Midbrain (tissue), 1 donor: ENCODE measurements at places on chromosomes 12 and 14.

DNA sequence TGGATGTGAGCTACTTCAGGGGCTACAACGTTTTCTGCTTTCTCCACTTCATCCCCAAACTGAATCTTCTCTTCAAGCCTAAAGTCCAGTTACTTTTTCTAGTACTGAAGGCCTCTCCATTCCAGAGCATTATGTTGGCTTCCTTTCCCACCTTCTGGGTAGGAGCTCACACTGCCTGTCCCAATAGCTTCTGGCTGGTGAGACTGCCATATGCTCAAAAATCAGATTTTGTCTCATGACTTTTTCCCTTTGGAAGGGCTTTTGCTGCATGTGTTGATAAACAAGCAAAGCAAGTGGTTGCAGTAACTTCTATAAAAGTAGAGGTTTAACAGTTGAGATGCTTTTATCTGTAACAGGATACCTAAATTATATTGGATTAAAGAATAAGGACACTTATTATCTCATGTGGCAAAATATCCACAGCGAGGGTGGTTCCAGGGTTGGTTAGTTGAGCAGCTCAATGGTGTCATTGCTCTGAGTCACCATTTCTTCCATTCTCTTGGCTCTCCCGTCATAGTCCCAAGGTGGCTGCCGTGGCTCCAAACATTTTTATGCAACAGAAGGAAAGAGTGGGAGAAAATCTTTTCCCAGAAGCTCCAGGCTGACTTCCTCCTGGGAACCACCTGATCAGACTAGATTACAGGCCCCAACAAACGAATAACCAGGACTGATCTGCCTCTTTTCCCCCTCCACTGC lies 15.1 kb upstream of the PPFIBP1 start:
- no peak for DNase-seq

DNA sequence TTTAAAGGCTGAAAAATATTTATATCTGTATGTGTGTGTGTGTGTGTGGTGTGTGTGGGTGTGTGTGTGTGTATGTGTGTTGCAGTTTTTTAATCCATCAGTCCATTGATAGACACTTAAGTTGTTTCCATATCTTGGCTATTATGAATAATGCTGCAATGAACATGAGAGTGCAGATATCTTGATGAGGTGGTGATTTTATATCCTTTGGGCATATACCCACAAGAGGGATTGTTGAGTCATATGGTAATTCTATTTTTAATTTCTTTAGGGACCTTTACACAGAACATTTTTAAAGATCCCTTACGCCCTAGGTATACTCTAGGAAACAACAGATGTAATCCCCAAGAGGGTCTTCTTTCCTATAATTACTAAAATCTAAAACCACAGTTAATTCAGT lies 154.5 kb upstream of the CLEC14A start:
- DNase-seq, result no peak

DNA sequence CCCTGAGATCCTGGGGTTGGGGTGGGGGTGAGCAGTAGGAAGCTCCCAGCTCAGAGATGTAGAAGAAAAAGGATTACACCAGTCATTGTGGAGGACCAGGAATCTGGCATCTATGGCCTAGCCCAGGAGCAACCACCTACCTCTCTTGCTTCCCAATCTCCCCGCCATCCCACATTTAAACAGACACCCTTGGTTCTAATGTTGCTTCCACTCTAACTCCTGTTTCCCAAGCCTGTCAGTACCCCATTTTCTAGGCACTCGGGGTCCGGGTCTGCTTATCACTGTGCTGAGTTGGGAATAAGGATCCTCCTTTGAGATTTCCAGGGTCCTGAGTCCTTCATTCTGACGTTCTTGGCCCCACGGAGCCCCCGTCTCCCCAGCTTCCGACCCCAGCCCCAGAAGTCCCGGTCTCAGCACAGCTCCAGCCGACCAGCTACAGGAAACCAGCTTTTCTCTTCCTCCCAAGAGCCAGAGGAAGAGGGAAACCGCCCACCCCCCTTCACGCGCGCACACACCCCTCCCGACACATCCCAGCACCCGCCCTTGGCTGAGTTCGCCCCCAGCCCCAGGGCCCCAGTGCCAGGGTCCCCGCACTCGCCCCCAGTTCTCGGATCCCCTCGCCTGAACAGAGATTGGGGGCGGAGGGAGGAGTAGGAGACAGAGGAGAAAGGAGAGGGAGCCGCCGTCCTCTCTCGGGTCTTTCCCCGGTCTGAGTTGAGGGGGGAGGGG lies 1.2 kb downstream of the ITGA5 start:
- no peak for DNase-seq

DNA sequence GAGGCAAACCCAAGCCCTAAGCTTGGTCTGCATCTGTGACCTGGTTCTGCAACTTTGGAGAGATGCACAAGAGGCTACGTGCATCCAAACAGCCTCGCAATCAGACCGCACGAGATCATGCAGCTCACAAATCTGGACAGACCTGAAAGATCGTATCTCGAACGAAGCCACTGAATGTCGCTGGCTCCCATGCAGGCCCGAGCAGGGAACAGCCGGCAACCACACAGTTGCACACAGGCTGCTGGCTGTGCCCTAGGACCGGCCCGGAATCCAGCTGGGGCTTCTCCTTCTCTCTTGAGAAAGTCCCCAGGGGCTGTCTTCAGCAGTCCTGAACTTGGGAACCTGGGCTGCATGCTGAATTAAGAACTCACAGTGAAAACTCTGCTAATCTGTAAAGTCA lies 27.9 kb downstream of the WNT5B start:
- no peak for DNase-seq

GRCh38 chr14:65187421-65188049 lies 85.2 kb upstream of the MAX start:
- DNase-seq, result no peak

DNA sequence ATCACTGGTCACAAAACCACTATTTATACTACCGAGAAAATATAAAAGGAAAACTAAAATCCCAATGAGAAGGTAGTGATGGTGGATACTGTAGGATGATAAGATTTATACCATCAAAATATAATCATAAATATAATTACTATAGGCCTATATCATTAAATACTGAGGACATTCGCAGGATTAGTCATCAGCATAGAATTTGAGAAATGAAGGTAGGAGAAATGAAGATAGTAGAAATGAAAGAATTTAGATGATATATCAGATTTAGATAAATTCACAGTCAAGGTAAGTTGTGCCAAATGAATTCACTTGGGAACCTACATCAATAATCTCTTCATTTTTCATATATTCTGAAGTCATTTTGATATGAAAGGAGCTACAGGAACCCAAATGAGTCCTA lies 82.8 kb downstream of the DAAM1 start:
- DNase-seq, result no peak

GRCh38 chr14:93369713-93370266 lies 22.8 kb downstream of the COX8C start:
- no peak for DNase-seq

DNA sequence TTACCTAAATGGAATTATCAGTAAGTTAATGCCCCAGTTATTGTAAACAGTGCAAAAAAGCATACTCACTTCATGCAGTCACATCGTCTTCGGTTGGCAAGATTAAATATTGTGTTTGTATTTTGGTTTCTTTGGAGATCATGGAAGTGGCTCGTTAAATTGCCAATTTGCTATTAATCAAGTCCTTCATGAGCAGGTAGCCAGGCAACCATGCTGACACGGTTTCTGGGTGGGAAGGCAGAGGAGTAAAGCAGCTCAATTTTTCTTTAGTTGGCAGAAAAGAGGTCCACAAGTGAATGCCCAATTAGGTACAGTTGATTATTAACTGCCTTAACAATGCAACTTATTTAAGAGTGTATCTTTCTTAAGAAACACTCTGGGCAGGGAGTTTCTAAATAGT lies 43.9 kb downstream of the PPP4R3A start:
- no peak for DNase-seq

- DNase-seq, result no peak
Observed at GRCh38 chr12:25730489-25731349, 177.6 kb upstream of the LMNTD1 start.

DNA sequence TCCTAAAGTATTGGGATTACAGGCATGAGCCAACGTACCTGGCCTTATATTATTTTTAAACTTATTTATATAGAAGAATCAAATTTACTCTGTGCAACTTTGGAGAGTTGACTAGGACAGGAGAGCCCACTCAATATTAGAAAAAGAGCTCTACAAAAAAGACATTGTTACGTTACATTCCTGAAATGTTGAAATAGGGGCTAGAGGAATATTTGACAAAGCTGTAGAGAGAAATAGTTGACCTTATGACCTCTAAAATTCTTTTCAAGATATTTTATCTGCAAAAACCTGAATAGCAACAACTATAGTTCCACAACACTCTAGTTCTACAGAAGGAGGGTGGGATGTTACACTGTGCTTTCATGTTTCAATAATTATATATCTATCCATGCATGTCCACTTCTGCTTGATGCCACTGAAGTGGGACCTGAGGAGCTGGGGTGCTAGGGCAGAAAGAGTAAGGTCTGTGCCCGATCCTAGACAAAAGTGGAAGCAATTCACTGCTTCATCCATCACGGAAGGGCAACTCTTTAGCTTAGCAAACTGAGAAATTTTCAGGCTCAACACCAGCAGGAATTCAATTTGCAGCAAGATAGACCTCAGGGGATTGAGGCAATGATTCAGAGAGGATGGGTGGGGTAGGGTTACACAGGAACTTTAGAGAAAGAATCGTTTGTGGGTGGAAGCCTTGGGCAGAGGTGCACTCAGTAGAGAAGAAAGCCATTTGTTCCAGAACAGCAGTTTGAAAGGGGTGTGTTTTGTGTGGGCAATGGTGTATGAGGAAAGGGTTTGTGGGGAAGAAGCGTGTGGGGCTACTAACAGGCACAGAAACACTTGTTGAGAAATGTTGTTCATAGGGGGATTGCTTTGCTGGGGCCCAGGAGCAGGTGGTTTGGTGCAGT lies 16.0 kb upstream of the RNASE10 start:
- no peak for DNase-seq

DNA sequence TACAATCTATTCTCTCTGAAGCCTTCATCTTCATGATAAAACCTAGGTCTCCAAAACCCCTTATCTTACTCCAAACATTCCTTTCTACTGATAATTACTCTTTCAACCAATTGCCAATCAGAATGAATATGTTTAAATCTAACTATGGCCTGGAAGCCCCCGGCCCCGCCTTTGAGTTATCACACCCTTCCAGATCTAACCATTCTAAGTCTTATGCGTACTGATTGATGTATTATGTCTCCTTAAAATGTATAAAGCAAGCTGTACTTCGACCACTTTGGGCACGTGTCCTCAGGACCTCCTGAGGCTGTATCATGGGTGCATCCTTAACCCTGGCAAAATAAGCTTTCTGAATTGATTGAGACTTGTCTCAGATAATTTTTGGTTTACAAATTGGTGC lies 14.4 kb downstream of the PABPN1 start:
- no peak for DNase-seq

- no peak for DNase-seq
Observed at GRCh38 chr12:98294051-98294805, 221.2 kb upstream of the TMPO start.

GRCh38 chr12:83559650-83560049 lies 872.9 kb downstream of the TMTC2 start:
- no peak for DNase-seq

GRCh38 chr14:92040431-92041051 lies 682 bp upstream of the TRIP11 start:
- DNase-seq, result peak; percentile 39

GRCh38 chr12:54689984-54690383 lies 41.8 kb upstream of the DCD start:
- no peak for DNase-seq

GRCh38 chr14:31283578-31284252 lies 76.1 kb upstream of the HECTD1 start:
- no peak for DNase-seq

- DNase-seq, result no peak
Observed at GRCh38 chr14:80304125-80304766, 92.9 kb upstream of the DIO2 start.

GRCh38 chr12:112261559-112261958 lies 120.7 kb downstream of the HECTD4 start:
- peak; percentile 11 for DNase-seq

DNA sequence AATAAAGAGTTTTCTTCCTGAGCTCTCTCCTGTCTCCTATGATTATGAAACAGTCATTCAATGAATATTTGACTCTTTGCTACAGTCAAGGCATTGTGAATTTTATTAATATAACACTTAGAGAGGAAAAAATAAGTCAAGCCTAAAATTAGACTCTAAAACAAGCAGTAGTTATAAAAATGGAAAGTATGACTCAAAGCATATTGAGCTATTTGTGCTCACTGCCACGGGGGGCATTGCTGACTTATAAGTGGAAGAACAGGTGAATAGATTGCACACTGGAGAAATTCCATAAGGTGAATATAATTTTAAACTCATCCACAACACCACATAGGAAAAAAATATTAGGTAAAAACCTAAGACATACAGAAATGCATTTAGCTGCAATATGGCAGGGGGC lies 87.7 kb upstream of the CCDC196 start:
- DNase-seq, result no peak

DNA sequence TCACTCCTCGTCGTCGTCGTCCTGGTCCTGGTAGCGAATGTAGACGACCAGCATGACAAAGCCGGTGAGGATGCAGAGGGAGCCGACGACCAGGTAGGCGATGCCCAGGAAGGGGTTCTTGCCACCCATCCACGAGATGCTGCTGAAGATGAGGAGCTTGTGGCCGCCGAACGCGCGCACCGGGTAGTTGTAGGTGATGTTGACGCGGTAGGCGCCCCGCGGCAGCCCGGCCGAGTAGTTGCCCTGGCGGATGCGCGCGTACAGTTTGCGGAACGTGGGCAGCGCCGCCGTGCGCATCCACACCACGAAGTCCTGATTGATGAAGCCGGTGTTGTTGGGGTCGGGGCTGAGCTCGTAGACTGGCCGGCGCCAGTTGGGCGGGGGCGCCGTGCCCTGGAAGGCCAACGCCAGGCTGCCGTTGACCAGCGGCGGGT lies 1.0 kb downstream of the TMEM30B start:
- DNase-seq, result no peak

DNA sequence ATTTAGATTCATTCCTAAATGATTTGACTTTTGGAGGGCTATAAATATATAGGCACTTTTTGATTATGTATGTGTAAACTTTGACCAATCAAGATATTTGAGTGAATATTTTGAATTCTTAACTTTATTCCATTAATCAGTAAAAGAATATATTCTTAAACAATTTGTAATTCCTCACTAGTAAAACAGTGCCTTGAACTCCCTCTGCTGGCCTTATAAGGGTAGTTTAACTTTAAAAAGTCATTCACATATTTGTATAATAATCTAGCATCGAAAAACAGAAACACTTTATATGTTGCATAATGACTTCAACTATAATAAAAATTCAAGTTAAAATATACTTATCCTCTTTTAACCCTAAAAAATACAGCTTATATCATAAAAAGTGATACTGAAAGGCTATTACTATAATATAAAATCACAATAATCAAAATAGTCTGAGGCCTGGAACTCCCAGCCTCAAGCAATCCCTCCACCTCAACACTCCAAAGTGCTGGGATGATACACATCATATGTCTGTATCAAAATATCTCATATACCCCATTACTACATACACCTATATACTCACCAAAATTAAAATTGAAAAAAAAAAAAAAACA lies 31.2 kb downstream of the CCDC59 start:
- DNase-seq, result peak; percentile 27

DNA sequence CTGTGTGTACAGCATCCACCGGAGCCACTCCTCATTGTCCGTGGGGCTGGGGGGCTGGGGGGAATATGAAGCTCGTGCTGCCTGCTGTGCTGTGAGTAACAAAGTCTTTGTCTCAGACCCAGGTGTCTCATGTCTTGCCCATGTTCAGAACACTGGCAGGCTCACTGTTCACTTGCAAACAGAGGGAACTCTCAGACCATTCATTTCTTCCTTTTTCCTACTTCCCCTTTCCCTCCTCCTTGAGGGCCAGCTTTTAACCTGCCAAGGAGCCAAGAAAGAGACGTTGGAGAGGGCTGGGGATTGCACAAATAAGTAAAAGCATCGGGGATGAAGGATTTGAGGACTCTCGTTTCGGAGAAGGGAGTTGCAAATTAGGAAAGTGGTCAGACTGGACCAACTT lies 21.6 kb downstream of the GPR132 start:
- DNase-seq, result no peak
